Stimulated activated CD4-positive, alpha-beta T cell treated with anti-CD3 and anti-CD28 coated beads, Interleukin-12 subunit alpha, Interleukin-12 subunit beta, amount 100 ng/mL, for 4 hours (primary cell): ENCODE measurements at places on chromosomes 11 and 22.
A peak's percentile ranks its signal among the peaks of the same experiment; 100 is the strongest.

DNA sequence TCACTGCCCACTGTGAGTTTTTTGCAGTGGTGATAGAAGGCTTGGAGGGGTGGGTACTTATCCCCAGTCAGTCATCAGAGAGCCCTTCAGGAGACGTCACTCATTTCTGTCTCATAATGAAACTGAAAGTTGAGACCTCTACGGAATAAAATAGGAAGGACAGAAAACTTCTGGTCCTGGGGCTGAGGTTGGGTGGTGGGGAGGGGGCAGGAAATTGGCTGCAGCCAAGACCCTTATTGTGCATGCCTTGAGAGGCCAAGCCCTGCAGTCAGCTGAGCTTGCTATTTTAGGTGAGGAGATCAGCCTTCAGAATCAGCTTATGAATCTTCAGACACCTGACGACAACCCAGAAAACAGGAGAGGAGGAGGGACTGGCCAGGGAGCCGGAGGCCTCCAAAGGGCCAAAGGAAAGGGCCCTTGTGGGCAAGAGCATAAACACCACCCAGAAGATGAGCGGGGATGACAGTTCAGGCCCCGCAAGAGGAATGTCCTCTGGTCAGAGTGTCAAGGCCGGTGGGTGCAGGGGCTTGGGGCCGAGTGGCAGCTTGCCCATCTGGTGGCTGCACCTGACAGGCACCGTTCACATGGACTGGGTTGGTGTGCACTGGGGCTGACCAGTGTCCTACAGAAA, 17.9 kb upstream of the ADA2 start:
- DNase-seq: no peak

- DNase-seq: no peak
Observed at GRCh38 chr11:104583857-104584256, 314.4 kb downstream of the CASP12 start.

GRCh38 chr11:30509364-30509763, 76.8 kb downstream of the MPPED2 start:
- DNase-seq: no peak

- no peak for DNase-seq
Observed at GRCh38 chr11:61711498-61711897, 31.3 kb downstream of the DAGLA start.

GRCh38 chr11:78094250-78094649, 14.6 kb upstream of the NDUFC2 start:
- DNase-seq: no peak

DNA sequence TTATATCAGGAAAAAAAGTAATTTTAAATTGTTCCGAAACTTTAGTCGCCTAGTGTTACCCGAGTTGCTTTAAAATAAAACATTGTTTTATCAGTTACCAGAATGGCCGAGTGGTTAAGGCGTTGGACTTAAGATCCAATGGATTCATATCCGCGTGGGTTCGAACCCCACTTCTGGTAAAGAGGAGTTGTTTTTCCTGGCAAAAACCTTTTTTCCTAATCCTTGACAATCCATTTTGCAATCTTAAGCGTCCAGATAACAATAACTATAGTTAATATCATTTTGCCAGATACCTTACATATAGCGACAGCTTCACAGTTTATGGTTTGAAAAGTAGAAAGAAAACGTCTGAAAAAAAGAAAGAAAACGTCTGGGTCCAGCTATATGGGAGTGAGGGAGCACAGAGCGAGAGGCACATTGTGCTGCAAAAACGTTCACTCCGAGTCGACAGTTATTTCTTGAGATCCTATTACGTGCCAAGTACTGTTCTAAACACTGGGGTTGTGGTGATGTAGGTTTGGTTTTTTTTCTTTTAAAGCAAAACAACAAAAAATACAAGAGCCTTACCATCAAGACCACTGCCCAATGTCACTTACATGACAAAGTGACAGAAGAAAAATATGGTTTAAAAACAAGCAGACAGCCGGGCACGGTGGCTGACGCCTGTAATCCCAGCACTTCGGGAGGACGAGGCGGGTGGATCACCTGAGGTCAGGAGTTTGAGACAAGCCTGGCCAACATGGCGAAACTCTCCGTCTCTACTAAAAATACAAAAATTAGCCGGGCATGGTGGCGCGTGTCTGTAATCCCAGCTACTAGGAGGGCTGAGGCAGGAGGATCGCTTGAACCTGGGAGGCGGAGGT, 40.6 kb downstream of the OR4D9 start:
- DNase-seq: no peak

- no peak for DNase-seq
Observed at GRCh38 chr11:46118702-46119351, 2.4 kb downstream of the PHF21A start.

GRCh38 chr22:46148816-46149511, 1.4 kb upstream of the PPARA start:
- no peak for DNase-seq

- DNase-seq: peak; percentile 69
Observed at GRCh38 chr11:129814244-129815014, 1.2 kb upstream of the TMEM45B start.

- DNase-seq: no peak
Observed at GRCh38 chr11:33723238-33723881, 12.9 kb downstream of the CD59 start.

DNA sequence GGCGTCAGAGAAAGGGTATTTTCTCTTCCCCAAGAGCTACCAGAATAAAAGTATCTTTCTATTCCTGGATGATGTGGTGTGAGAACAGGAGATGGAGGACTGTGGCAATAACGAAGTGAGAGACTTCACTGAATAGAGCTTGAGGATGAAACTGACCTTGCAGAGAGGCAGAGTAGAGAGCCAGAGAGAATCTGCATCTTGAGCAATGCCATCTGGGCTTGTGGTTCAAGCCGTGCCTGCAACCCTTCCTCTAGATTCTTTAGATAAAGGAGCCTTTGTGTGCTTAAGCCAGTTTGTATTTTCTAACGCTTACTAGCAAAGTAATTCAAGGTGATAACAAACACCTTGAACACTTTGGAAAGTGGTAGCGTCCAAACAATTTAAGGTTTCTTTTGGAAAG, 2.2 kb downstream of the ME3 start:
- DNase-seq: no peak

DNA sequence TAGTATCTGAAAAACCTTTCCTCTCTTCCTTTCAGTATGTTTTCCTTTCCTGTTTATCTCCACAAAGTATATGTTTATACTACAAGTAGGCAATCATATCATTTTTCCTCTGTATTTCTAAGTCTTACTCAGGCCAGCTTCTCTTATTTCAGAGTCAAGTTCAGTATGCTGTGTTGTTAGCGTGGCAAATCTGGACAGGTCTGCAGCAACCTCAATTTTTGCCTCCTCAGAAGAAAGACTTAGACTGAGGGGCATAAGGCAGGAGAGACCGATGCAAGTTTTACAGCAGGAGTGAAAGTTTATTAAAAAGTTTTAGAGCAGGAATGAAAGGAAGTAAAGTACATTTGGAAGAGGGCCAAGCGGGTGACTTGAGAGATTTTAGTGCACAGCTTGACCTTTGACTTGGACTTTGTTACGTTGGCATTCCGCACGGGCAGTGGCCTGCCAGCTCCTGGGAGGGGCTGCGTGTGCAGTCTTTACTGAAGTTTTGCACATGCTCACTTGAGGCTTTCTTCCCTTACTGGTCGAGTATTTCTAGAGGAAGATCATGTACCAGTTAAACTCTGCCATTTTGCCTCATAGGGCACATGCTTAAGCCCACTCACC, 343.2 kb downstream of the NTM start:
- no peak for DNase-seq

- DNase-seq: no peak
Observed at GRCh38 chr11:75527938-75528735, 2.4 kb upstream of the GDPD5 start.

GRCh38 chr22:46655861-46656608, 35.8 kb downstream of the GRAMD4 start:
- DNase-seq: no peak

GRCh38 chr11:27497284-27497866, 9.2 kb downstream of the LIN7C start:
- DNase-seq: no peak

- DNase-seq: no peak
Observed at GRCh38 chr22:43829904-43830851, 18.1 kb upstream of the EFCAB6 start.

DNA sequence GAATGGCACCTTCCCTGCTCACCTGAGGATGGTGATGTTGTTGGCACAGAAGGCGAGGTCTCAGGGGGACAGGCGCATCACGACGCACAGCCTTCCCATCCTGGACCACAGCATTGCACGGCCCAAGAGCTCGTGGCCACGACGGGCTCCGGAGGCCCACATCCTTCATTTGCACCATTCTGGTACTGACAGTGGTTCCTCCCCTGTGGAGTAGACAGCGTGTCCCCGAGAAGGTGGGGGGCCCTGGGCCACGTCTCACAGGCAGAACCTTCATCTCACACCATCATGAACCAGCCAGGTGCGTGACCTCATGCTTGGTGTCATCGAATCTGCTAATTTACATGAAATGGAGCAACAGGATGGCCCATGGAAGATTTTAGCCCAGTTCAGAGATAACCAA, 180.0 kb downstream of the CTTN start:
- no peak for DNase-seq

DNA sequence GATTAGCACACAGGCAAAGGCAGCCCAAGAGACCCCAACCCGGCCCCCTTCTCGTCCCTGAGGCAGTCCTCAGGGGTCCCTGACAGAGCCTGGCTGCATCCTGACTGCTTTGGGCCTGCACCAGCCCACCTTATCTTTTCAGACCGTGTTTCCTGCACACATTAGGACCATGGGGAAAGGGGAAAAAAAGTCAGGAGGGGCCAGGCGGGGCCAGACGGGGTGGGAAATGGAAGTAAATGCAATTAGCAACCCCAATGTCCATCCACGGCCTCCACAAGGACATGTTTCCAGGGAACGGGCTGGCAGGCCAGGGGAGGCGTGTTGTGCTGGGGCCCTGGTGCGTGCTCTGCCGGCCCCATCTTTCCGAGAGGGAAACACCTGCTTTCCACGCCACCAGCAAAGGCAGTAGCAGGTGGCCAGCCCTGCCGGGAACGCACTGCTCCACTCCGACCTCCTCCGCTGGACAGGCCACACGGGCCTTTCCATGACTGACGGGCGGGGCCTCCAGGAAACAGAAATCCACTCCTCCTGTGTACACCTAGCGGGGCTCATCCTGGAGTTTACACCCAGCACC, 7.4 kb downstream of the EHD1 start:
- no peak for DNase-seq

DNA sequence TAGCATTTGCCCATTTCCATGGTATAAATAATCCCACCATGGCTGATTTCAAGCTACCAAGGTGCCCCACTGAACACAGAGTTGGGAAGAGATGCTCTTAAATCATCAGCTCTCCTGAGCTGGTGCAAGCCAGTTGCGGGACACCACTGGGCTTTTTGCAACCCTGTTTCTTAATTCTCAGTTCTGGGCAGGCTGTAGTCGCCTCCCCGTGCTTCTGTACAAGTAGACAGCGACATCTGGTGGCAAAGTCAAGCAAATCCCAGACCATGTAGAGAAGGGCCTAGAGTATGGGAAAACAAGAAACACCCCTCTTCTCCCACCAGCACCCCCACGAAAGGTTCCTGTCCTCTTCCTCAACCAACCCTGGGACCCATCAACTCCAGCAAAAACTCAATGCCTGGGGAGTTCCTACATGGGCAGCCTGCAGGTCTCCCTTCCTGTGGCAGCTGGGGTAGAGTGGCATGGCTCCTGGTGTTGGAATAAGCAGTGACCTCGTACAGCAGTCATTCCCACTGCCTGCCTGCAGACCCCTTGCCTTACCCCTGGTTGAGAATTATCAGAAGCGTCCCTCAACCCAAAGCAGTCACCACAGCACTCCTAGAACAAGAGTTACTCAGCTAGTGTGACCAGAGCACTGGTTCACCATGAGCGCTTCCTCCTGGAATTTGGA, 68.4 kb downstream of the IGLL5 start:
- peak; percentile 40 for DNase-seq

GRCh38 chr11:65744026-65744698, 23.6 kb upstream of the RNASEH2C start:
- DNase-seq: no peak

DNA sequence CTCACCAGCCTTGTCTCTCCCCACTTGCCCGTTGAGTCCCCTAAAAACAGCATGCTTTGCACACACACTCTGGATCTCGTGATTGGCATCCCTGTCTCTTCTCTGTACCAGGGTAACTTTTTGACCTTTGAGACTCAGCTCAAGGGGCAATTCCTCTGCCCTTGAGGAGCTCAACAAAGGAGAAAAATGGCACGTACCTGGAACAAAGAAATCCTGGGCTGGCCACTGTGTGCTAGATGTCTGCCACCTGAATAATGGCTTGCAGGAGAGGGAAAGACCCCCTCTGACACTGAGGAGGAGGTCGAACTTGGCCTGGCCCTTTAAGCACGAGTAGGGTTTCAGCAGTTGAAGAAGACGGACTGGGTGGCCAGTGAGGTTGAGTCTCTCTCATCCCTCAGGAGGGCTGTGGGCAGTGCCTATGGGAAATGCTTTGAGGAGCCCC, 5.8 kb downstream of the UBE2L3 start:
- no peak for DNase-seq

DNA sequence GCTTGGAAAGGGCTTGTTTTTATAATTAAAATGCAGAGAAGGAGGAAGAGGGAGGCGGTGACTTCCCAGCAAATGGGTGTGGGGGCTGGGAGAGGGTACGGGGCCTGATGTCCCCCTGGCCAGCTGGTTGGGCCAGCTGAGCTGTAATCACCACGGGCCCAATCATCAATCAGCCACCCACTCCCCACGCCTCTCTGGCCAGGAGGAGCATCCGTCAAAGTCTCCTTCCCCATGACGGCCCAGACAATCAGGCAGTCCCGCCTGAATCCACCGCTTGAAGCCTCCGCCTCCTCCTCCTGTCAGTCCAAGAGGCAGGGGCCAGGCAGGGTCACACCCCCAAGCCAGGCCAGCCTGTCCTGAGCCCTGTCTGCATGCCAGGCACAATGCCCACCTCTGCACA, 13.3 kb upstream of the CABP7 start:
- no peak for DNase-seq

DNA sequence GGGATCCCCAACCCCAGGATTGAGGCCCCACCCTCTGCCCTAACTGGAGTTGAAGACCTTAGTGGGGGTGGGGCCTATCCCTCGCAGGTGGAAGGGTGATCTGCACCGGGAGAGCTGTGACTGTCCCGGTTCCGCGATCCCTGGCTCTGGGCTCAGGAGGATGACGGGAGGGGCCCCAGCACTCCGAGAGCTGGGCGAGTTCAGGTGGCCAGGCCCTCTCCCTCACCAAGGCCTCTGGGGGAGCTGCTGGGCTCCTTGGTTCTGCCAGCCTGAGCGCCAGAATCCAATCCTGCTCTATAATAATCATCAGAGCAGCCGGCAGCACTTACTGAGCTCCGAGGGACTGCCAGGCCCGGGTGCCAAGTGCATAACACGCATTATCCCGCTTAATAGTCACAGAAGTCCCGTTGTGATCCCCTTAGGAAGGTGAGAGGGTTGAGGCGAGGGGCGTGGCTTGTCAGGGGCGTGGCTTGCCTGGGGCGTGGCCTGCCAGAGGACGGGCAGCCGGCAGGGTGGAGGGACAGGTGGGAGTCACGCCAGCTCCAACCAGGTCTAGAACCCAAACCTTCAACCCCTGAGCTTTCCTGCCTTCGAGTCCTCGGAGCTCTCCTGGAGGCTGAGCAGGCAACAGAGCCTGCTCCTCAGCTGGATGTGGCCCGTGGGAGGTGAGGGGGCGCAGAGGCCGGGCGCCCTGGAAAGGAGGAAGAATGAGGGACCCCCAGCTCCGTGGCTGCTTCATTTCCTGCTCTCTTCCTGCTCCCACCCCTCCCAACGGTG, 7.3 kb upstream of the SYT7 start:
- peak; percentile 63 for DNase-seq

- DNase-seq: no peak
Observed at GRCh38 chr11:38990841-38991240, 2392.8 kb upstream of the RAG2 start.

- DNase-seq: no peak
Observed at GRCh38 chr22:50443197-50443596, 31.6 kb downstream of the SBF1 start.

- DNase-seq: no peak
Observed at GRCh38 chr22:18947905-18948304, 11.8 kb upstream of the PRODH start.
